Karpas-422 (cell line): ENCODE measurements at places on chromosomes 13 and 19.

GRCh38 chr13:103810026-103810425 is 743.8 kb upstream of the SLC10A2 start:
- DNase-seq = no peak

DNA sequence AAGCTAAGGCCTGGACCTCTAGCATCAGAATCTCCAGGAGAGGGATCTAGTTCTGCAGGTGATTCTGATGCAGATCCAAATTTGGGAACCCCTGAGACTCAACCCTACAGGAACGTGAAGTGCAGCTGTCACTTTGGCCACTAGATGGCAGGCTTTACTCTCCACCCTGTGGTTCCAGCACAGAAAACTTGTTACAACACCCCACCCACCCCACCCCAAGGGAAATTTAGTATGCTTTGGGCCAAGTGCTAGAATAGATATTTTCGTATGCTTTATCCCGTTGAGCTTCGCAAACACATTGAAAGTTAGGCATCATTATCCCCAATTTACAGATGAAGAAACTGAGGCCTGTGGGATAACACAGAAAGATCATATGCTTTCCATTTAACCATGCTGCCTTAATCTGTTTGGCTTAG is 232.0 kb downstream of the B3GLCT start:
- DNase-seq = peak; percentile 81

DNA sequence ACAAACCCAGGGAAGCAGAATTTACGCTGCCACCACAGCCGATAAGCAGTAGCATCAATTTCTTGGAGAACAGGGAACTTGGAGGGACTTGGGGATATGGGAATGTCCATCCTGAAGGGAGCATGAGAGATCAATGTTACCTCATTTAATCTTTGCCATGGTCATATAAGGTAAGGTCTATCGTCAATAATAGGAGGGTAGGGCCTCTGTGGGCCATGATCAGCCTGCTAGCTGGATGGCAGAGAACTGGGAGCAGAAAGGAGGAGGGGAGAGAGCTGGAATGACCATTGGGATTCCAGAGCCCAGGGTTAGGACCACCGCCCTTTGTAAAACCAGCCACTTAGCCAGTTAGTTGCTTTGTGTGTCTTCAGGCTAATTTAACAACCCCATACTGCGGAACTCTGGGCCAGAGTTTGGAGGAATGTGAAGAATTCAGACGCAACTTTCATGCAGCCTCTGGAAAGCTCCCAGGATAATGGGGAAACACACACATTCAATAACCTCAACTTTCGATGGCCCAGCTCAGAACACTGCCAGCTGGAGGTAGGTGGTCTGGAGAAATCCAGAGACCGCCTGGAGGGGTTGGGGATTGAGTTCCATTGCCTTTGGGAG is 40.3 kb downstream of the ZNF557 start:
- no peak for DNase-seq

GRCh38 chr13:46296115-46296822 is 84.5 kb downstream of the LRRC63 start:
- DNase-seq = no peak

- no peak for DNase-seq
These were observed 2.3 kb downstream of the PPP1R15A start for GRCh38 chr19:48874303-48875135.

- DNase-seq = peak; percentile 48
These were observed 1.2 kb downstream of the RFXAP start for GRCh38 chr13:36820222-36820621.

- DNase-seq = peak; percentile 51
These were observed 7.7 kb downstream of the PEAK3 start for GRCh38 chr19:2274185-2274711.

DNA sequence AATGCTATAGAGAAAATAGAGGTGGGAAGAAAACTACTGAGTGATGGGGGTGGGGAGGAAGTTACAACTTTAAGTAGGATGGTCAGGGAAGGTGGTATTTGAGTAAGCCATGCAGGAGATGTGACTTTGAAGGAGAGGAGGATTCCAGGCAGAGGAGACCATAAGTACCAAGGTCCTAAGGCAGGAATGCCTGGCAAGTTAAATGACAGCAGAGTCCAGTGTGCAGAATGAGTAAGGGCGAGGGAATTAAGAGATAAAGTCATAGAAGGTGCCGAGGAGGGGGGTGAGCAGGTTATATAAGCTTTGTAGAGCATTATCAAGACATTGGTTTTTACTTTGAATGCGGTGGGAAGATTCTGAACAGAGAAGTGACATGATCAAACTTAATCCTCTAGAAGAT is 43.2 kb upstream of the WDFY2 start:
- DNase-seq = no peak

DNA sequence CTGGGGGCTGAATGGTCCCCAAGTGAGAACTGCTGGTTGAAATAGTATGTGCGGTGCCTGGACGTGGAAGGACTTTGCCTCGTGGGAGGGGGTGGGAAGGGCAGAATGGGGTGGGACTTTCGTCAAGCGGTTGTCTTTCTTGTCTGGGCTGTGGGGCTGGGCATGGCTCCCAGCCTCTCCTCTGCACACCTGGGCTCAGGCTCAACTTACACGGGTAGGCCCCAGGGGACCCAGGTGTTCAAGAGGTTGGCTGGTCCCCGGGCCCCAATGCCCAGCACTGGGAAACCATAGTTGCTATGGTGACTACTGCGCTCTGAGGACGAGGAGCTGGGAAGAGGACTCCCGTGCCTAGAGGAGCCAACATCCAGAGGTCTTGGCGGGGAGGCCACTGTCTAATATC is 7.3 kb downstream of the NWD1 start:
- peak; percentile 47 for DNase-seq

DNA sequence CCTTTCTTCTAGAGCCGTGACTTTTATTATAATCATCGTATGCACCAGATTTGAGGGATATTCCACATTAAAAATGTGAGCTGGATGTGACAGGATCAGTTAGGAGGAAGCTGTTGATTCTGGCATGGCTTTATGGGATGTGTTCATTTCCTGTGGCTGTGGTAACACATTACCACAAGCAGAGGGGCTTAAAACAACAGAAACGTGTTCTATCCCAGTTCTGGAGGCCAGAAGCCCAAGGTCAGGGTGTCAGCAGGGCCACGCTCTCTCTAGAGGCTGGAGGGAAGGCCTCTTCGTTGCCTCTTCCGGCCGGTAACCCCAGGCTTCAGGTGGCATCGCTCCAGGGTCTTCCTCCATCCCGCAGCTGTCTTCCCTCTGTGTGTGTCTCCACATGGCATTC is 14.5 kb downstream of the MED25 start:
- no peak for DNase-seq
